ENCODE measurements at places on chromosomes 16 and 17.

DNA sequence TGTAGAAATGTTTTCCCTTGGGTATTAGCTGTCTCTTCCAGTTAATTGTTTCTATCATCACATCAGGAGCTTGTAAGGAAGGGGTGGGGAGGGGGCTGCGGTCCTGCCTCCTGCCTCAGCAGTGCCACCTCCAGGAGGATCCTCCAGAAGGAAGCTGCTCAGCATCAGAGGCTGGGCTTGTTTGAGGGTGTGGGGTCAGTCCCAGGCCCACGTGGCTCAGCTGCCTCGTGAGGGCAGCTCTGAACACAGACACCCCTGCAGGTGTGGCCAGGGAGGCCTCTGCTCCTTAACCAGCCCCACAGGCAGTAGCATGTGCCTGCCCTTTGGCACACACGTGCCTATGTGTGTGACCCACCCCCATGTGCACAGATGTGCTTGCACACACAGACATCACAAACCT lies 46.3 kb downstream of the MRM1 start:
- no peak for DNase-seq

GRCh38 chr17:57957886-57958285 lies 2.7 kb upstream of the CUEDC1 start:
- no peak for DNase-seq

DNA sequence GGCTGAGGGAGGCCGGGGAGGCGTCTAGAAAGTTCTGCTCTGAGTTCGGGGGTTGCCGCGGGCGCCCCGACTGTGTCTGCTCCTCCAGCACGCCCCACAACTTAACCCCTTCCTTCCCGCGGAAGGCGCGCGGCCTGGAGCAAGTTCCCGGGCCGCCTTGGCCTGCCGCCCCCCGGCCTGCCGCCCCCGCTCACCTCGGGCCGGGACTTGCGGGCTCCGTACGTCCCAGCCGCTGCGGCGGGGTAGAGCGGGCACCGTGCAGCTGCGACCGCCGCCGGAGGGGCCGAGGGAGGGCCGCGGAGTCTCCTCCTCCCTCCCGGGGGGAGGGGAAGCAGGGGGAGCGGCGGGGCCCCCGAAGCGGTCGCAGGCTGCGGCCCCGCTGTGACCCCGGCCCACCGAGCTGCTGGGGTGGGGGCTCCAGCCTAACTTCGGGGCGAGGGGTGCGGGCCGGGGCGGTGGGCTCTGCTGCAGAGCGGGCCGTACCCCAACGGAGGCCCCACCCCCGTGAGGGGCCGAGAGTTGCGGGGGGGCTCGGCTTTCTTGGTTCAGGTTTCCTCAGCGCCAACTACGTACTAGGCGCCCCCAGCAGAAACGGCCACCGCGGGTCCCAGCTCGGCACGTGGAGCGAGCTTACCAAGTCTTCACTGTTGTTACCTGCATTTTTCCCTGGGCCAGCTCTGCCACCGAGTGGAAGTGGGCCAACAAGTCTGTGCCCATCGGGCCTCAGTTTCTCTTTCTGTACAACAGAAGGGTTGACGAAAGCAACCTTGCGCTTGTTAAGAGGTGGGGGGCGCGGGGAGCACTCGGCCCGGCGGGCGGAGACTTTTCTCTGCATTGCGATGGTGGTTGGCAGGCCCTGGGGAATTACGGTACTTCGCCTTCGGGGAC lies at the start of gene CCDC102A:
Gene CCDC102A, minus strand, starts transcription at position 266 of the 888 bp plus-strand sequence. CDS start 7,394 bp downstream, outside the sequence.
- peak; percentile 33 for DNase-seq

DNA sequence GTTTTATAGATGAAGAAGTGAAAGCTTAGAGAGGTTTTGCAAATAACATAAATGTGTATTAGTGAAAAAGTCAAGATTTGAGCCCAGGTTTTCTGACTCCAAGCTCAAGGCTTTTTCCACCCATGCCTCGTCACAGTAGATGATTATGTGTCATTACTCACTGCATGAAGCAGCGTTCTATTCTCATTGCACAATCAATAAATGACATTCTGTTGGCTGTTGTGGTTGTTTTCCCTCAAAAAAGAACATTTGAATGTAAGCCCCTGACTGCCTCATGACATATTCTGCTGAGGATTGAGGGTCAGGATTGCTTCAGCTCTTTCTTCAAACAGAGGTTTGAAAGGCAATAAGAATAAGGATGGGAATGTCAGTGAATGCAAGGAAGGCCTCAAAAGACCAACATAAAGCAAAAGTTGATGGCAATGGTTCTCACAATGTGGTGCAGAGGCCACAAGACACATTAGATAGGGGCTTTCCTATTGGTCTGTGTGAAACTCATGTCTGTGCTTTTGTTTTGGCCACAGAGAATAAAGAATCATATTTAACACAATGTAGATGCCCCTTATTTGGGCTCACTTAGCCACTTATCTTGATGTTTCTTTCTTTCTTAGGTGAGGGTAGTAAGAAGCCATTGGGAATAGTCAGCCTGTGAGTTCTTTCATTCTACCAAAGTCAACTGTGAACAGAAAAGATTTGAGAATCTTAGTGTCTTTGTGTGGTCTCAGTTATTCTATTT lies 5.4 kb upstream of the MMD start:
- no peak for DNase-seq

DNA sequence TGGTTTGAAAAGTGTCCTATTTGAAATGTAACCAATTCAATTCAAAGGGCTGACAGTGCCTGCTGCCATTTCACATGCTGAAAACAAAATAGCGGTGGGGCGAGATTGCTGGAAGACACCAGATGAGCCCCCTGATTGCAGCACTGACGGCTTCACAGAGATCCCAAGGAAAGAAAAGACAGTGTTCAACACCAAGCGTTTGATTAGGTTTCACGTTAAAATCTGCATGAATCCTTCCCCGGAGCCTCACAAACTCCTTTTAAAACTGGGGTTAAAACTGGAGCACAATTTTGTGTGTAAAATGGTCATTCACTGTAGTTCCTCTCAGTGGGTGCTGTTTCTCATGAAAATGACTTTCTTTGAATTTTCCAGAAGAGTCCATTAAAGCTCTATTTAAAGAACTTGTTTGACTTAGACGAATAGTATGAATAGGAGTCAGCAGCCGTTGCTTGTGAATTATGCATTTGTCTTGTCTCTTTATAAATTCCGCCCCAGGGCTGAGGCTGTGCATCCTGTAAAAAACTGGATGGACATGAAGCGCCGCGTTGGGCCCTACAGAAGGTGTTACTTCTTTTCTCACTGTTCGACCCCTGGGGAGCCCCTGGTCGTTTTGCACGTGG lies 8.8 kb downstream of the MLYCD start:
- DNase-seq: no peak

DNA sequence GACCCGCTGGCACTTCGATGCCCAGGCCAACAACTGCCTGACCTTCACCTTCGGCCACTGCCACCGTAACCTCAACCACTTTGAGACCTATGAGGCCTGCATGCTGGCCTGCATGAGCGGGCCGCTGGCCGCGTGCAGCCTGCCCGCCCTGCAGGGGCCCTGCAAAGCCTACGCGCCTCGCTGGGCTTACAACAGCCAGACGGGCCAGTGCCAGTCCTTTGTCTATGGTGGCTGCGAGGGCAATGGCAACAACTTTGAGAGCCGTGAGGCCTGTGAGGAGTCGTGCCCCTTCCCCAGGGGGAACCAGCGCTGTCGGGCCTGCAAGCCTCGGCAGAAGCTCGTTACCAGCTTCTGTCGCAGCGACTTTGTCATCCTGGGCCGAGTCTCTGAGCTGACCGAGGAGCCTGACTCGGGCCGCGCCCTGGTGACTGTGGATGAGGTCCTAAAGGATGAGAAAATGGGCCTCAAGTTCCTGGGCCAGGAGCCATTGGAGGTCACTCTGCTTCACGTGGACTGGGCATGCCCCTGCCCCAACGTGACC lies 5.0 kb downstream of the WFIKKN2 start:
- DNase-seq: no peak

DNA sequence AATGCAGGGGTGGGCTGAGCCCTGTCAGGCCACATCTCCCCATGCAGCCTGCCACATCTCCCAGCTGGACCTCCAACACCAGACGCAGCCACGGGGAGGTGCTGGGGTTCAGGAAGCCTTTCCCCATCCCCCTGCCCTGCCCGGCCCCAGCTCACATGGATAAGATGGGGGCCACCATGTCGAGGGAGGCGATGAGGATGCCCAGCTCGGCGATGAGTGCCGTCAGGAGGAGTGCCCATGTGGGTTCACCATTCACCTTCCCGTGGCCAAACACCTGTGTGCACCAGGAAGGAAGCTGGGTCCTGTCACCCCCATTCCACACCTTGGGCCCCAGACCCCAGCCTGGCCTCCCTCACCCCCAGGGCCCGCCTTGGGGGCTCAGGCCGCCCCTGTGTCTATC lies 5.7 kb upstream of the LCAT start:
- no peak for DNase-seq

DNA sequence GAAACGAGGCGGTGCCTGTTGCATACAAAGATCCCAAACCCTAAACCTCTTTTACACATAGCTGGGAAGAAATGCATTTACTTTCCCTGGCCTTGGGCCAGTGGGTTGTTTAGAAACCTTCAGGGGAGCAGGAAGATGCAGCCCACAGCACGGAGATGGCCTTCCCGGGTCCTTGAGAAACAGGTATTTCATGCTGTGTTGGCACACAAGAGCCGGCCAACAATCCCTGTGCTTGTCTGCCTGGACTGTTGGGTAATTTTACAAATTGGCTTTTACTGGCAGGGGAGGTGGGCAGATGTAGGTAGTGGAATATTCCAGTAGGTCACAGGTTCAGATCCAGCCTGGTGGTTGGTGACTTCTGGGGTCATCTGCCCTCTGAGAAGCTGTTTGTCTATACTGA lies 148.0 kb downstream of the FOXL1 start:
- DNase-seq: no peak
